ENCODE measurements at places on chromosomes 6 and 20.

DNA sequence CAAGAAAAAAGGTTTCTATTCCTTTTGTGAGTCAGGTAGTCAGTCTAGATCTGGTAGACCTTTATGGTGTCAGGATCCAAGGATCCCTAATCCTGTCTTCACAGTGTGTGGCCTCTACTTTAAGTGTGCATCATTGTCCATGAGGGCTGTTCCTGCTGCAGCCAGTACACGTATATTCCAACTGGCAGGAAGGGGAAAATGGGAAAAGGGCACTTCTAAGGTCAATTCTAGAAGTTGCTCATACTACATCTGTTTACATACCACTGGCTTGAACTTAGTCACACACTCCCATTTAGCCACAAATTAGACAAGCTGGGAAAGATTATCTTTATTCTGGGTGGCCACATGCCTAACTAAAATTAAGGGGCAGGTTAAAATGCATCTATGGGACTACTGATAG lies 9.7 kb upstream of the MMS22L start:
- no peak for DNase-seq

DNA sequence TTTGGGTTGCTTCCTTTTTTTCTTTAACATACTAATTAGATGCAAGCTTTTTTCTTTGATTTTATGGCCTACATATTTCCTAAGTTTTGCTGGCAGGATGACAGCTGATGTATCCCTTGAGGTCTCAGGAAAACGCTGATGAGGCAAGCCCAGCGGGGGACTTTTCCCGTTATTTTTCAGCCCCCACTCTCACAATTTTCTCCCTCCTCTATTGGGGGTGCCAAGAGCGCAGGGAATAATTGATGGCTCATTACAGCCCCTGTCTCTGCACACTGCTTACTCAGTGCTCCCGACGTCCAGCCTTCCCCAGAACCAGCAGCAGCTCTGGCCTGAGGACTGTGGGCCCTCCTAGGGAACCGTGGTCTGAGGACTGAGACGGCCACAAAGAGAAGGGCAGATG lies 38.6 kb upstream of the VSTM2L start:
- no peak for DNase-seq

GRCh38 chr20:12984863-12985262 lies 23.9 kb upstream of the SPTLC3 start:
- no peak for DNase-seq

DNA sequence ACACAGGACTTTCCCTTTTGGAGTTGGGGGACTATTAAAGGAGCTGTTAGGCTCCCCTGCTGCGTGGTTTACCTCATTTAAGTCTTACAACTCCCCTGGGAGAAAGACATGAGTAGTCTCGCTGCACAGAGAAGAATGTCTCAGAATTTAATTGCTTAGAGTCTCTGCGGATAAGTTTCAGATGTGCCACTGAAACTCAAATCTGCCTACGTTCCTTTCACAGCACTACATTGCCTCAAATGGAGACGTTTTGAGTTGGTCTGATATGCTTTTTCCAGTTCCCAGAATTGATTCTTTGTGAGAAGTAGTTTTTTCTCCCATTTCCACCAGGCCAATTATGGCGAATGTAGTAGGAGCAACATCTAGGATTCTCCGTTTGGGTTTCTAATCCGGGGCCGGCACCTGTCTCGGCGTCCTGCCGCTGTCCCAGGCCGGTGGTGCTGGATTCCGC lies 532 bp upstream of the SLC35F1 start:
- no peak for DNase-seq

- no peak for DNase-seq
Observed at GRCh38 chr6:24504649-24505586, 10.1 kb downstream of the ALDH5A1 start.

DNA sequence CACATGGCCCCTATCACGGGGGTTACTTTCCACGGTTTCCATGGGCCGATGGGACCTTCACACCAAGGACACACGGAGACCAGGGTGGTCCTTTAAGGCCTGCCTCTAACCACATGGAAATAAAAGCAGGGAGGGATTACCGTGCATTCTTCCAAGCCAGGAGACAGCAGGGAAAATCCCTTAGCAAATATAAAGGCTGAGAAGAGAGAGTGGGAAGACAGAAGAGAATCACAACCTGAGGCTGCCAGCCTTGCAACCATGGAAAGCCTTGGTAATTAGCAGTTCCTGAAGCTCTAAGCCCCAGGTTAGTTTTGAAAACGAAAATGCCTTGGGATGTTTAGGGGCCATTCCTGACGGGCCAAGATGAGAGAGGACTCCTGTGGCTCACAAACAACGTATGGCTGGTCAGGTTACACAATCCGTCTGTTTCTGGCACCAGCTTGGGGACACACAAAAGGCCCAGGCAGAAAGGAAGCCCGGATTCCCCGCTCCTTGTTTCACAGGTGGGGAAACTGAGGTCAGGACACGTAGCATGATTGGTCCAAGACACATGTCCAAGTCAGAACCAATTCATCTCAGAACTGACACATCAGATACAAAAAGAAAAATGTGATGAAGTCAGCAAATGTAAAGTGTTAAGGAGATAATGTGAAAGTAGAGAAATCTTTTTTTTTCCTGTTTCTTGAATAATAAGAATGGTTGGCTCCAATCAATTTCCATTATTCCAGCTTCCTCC lies 2.8 kb downstream of the PREX1 start:
- DNase-seq = no peak

- no peak for DNase-seq
Observed at GRCh38 chr20:36975099-36975818, 23.8 kb upstream of the SAMHD1 start.

- no peak for DNase-seq
Observed at GRCh38 chr6:56760842-56761241, 118.2 kb upstream of the DST start.

DNA sequence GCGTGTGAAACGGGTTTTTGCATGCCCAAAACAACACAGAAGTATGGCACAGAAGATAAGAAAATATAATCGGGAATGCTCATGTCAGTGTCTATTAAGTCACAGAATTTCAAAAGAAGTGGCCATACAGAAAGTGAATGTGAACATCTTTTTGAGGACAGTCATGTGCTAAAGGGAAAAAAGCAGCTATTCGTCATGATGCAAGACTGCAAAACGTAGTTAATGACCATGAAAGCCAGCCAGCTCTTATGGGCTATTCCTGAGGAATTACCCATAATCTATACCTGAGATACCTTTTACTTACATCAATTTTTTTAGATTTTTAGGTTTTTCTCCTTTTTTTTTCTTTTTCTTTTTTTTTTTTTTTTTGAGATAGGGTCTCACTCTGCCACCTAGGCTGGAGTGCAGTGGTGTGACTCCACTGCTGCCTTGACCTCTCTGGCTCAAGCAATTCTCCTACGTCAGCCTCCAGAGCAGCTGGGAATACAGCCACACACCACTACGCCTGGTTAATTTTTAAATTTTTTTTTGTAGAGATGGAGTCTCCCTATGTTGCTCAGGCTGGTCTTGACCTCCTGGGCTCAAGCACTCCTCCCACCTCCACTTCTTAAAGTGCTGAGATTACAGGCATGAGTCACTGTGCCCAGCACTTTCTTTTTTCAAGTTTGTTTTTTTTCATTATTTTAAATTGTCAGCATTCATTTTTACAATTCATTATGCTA lies 18.1 kb upstream of the ZBP1 start:
- no peak for DNase-seq

DNA sequence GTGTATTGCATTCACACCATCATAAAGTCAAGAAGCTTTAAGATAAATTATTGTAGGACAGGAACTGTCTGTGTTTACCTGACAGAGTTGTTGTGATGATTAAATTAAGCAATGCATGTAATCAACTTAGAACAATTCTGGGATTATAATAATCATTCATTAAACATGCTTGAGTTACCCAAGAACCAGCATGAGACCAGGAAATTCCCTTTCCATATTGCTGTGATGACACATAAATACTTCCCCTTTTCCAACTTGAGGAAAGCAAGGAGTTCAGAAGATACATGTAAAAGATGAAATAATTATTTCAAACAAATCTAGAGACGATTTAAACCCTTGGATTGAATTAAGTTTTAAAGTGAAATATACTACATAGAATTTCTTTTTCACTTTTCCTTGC lies 404.4 kb downstream of the GJA1 start:
- DNase-seq = no peak

- DNase-seq = peak; percentile 44
Observed at GRCh38 chr6:44257025-44257752, at the start of gene SLC35B2. Gene SLC35B2 (minus strand): TSS chr6:44257528. CDS start chr6:44257410, 118 bp downstream.

- DNase-seq = no peak
Observed at GRCh38 chr6:132190097-132190814, 211.0 kb downstream of the MOXD1 start.

DNA sequence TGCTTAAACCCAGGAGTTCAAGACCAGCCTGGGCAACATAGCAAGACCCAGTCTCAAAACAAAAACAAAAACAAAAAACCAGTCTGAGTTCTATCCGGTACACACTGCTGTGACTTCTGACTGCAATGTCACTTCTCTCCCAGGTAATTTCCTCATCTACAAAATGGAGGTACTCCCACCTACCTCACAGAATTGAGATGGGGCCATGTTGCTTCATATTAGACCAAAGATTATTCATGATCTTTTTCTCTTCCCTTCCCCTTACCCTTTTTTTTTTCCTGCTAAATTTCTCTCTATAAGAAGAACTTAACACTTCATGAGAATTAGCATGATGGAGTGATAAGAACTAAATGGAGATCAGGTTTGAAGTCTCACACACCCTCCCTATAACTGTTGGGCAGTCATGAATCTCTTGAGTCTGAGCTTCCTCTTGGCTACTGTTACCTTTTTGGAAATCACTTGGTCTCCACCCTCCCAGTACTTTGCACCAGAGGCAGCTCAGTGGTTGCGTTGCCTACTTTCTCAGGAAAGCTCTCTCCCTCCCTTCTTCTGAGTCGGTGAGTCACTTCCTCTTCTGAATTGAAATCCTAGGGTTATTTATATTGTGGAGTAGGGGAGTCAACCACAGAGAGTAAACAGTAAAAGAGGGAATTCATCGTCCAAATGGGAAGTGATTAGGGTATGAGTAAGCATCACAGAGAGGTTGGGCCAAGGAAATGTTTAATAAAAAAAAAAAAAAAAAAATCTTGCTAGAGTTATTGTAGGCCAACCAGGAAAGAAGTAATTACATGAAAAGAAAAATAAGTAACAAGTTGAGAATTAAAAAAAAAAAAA lies 59.9 kb upstream of the MAP7 start:
- DNase-seq = no peak

DNA sequence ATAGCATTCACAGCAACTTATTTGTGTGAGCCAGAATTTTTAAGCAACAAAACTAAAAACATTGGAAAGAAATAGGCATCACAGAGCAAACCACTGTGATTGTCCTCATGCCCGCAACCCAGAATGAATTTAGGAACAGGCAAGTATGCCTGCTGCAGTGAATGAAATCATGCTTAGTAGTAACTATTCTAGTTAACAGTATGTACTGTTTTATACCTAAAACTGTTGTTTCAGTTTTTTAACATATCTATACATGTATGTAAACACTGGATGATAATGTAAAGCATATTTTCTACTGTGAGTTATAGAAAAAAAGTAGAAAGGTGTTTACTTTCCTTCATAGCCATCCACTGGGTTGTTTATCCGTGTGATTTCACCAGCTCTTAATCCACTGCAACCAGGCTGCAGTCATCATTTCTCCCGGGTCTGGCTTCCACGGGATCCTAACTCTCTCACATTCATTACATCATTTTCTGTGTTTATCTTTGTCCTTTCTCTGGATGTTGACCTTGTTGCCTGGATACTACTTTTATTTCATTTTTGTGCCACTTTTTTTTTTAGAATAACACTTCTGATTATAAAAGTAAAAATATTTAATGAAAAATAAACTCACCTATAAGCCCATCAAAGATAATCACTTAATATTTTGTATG lies 3.6 kb upstream of the ARFGEF3 start:
- DNase-seq = no peak
